ENCODE measurements at places on chromosomes 4 and X. TPM values are rescaled to one million over a fixed set of nuclear protein-coding genes. Genes with fewer than 3 reads are reported as not detected.
A peak's percentile ranks its signal among the peaks of the same experiment; 100 is the strongest.

TLR2 gene
- under 0.01 TPM for total RNA-seq

MAGEC3 gene
- not detected for total RNA-seq

GRCh38 chr4:181957088-181957487 lies 286.1 kb upstream of the TENM3 start:
- no peaks in the 10 kb centered on the region for H3K27me3 ChIP-seq
- no peak overlapping the region for H3K4me3 ChIP-seq
- no peaks in the 10 kb centered on the region for H3K36me3 ChIP-seq
- H3K4me1 ChIP-seq = peaks cover 9% of the 10 kb centered on the region

DNA sequence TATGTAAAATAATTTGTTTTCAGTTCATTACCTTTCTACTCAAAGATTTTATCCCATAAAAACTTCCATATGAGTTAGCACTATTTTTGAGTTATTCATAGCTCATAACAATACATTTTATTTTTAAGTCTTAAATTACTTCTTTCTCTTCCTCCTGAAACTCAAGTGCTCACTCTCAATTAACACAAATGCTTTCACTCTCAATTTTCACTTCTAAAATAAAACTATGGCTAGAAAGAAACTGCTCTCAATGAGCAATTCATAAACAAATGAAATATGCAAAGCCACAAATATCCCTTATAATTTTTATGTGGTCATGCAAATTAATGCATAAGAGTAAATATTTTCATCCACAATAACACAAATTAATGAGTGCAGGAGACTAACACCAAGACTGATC lies 38.8 kb downstream of the MAML3 start:
- DNase-seq = no peak
- no peak overlapping the region for H3K27ac ChIP-seq
- peaks cover 10% of the 10 kb centered on the region for H3K4me1 ChIP-seq

HPGDS gene
- not detected for total RNA-seq

DNA sequence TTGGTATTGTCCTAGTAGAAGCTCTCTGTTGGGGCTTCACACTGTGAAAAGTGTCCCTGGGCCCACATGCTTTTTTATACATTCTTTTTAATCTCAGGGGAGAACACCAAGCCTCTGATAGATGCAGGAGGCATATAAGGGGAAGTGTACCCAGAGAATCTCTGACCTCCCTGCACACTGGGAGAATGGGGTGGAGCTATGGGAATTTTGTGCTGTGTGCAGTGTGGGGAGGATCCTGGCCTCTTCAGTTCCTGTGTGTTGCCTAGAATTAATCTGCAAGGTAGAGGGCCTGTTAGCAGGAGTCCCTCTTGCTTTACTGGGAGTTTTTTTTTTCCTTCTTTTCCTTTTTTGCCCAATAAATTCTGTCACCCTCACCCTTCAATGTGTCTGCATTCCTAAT lies 49.2 kb upstream of the SPIN4 start:
- H3K4me3 ChIP-seq = no peak overlapping the region
- no peaks in the 10 kb centered on the region for H3K4me1 ChIP-seq
- H3K27me3 ChIP-seq = no peaks in the 10 kb centered on the region
- no peak for DNase-seq
- H3K27ac ChIP-seq = no peak overlapping the region
- no peaks in the 10 kb centered on the region for H3K36me3 ChIP-seq

GRCh38 chrX:9475984-9476383 lies 11.1 kb downstream of the TBL1X start:
- no peak for DNase-seq
- H3K36me3 ChIP-seq = no peaks in the 10 kb centered on the region
- H3K27ac ChIP-seq = no peak overlapping the region
- peaks cover 6% of the 10 kb centered on the region for H3K4me1 ChIP-seq
- no peaks in the 10 kb centered on the region for H3K27me3 ChIP-seq
- H3K4me3 ChIP-seq = no peak overlapping the region

DNA sequence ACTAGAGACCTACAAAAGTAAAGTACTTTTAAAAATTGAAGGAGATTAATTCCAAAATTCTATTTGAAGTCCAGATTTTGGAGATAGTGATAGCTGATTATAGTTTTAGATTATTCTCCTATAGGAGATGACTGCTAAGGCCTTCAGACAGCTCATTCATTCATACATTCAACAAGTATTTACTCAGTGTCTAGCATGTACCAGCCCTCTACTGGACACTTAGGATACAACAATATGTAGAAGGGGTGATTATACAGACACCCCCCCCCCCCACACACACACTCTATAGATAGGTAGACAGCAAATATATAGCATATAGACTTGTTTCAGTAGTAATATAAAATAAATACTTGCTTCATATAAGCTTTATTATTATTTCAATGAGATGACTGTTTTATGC lies 60.4 kb upstream of the TAF9B start:
- H3K36me3 ChIP-seq = no peaks in the 10 kb centered on the region
- DNase-seq = peak; percentile 8
- H3K27me3 ChIP-seq = no peaks in the 10 kb centered on the region
- no peak overlapping the region for H3K27ac ChIP-seq
- H3K4me3 ChIP-seq = no peak overlapping the region

DNA sequence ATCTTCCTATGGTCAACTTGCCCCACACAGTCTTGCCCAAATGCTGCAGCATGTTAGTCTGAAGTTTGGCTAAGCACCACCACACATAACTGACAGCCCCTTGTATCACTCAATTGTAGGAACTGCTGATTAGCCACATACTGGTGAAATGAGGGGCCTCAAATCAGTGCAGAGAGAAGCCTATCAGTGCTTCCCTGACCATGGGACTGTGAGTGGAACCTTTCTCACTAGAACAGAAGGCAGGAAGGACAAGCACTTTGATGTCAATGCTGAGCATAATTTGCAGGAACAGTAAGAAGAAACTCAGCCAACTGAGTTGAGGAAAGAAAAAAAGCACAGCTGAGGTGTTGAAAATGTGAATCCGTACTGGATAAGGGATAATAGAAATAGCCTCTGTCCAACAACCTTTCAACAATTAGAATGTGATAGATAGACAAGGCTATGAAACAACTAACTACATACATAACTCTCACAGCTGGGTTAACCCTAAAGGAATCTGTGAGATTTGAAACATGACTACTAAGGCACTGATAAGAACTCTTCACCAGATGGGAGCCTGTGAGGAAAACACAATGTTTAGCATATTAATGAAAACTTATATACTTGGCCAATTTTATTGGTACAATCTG lies 136.6 kb upstream of the SH3RF1 start:
- H3K36me3 ChIP-seq = no peaks in the 10 kb centered on the region
- no peak overlapping the region for H3K4me3 ChIP-seq
- H3K27ac ChIP-seq = no peak overlapping the region
- DNase-seq = peak; percentile 66
- H3K4me1 ChIP-seq = peaks cover 7% of the 10 kb centered on the region

- no peaks in the 10 kb centered on the region for H3K27me3 ChIP-seq
- no peak for DNase-seq
- H3K4me1 ChIP-seq = peaks cover 7% of the 10 kb centered on the region
- H3K4me3 ChIP-seq = no peak overlapping the region
These were observed 38.0 kb upstream of the IGFBP7 start for GRCh38 chr4:57148177-57148576.

MTNR1A gene
- total RNA-seq = not detected

CTAG1A gene
- not detected for total RNA-seq

RBM46 gene
- not detected for total RNA-seq

DNA sequence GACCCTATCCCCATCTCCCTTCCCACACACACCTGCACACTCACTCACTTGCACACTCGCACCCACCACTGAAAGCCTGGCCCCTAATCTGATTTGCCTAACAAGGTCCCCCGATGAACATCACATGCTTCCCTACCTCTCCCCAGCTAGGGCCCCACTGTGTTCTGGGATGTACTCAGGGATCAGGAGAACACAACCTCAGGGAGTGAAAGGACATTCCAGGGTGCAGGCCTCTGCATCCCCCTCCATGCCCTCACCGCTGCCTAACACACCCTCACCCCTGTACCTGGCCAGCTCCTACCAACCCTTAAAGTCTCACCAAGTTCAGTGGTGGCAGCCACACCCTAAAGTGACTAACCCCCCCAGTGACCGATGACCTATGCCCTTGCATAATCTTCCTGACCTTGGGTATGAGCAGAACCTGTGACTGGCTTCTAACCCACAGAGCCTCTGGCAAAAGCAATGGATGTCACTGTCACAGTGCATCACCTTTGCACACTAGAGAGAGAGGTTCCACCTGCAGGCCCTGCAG lies 2.4 kb upstream of the AFAP1 start:
- H3K27ac ChIP-seq = no peak overlapping the region
- no peak for DNase-seq
- no peak overlapping the region for H3K4me3 ChIP-seq

- H3K36me3 ChIP-seq = no peaks in the 10 kb centered on the region
- no peak overlapping the region for H3K27ac ChIP-seq
- DNase-seq = no peak
- no peaks in the 10 kb centered on the region for H3K27me3 ChIP-seq
- no peak overlapping the region for H3K4me3 ChIP-seq
These were observed 56.2 kb downstream of the CD99L2 start for GRCh38 chrX:150842198-150842685.

DNA sequence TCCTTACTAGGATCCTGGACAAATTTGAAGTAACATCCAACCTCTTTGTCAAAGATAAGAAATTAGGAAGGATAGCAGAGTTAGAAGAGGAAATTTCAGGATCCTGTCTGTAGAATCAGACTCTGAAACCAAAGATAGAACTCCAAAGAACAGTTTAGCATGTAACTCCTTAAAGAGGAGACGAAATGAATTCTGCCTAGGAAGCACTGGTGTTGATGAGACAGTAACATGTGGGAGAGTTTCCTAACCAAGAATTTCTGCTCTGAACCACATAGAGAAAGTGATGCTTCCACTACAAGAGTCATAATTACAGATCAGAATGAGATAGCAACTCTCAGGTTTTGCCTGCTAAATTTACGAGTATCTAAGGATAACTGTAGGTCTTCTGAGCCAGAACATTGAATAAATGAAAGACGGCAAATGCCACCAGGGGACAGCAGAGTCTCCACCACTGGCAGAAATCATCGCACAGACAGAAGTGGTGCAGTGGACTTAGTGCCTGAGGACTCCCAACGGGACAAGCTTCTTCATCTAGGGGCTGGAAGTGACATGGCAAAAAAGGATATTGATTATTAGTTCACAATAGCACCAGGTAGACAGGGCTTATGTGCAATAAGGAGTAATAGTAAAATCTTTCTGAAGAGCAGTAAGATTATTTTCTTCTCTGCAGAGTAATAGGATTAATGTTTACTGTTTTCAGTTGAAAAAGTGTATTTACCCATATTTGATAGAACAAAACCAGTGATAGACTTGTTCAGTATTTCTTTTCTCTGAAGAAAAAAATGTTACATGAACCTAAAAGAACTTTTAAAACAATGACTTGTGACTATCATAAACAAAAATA lies 6.7 kb upstream of the PPID start:
- peak; percentile 75 for DNase-seq
- H3K4me3 ChIP-seq = no peak overlapping the region
- H3K4me1 ChIP-seq = no peaks in the 10 kb centered on the region
- no peaks in the 10 kb centered on the region for H3K36me3 ChIP-seq
- H3K27me3 ChIP-seq = peaks cover 8% of the 10 kb centered on the region
- no peak overlapping the region for H3K27ac ChIP-seq

BGN gene
- 11.3 TPM for total RNA-seq

GRCh38 chr4:160423879-160424451 lies 1321.1 kb downstream of the RAPGEF2 start:
- H3K4me1 ChIP-seq = no peaks in the 10 kb centered on the region
- H3K4me3 ChIP-seq = no peak overlapping the region
- no peak for DNase-seq
- H3K27me3 ChIP-seq = no peaks in the 10 kb centered on the region
- no peak overlapping the region for H3K27ac ChIP-seq
- H3K36me3 ChIP-seq = no peaks in the 10 kb centered on the region

DNA sequence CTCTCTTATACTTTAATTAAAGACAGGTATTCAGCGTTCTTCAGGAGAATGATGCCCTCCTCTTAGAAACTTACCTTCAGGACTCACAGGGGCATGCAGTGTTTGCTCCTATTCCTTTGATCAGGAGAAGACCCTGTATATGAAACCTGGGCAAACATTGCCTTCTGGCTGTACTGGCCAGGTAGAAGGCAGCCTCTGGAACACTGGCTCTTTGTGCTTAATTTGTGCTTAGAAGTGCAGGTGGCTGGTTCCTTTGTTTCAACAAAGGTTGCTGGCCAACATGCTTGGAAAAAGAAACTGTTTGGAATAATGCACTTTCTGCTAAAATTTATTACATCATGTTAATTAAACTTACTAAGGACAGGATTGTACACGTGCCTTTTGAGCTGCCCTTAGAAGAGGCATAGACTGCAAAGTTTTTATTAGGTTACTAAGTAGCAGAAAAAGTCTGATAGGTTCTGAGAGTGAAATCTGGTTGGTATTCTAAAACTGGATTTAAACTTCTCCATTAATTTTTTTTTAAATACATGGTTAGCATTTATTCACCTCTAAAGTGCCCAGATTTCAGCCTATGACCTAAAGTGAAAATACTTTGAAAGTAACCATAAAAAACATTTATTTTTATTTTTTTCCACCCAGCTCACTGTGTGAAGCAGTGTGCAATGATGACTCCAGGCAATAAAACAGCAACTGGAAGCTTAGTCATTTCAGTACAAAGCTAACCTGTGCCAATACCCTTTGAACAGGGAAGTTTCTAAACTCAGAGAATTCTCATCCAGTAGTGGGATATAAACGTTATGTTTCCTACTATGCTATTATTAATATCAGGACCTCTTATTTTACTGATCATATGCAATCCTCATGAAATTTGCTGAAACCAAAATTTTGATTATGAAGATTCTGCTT lies 11.3 kb downstream of the RASSF6 start:
- H3K4me3 ChIP-seq = no peak overlapping the region
- peak; percentile 49 for DNase-seq
- no peaks in the 10 kb centered on the region for H3K36me3 ChIP-seq
- no peak overlapping the region for H3K27ac ChIP-seq
- peaks cover 3% of the 10 kb centered on the region for H3K27me3 ChIP-seq
- no peaks in the 10 kb centered on the region for H3K4me1 ChIP-seq

GRPR gene
- 16.4 TPM for total RNA-seq

- peaks cover 34% of the 10 kb centered on the region for H3K36me3 ChIP-seq
- DNase-seq = no peak
- peaks cover 15% of the 10 kb centered on the region for H3K4me1 ChIP-seq
These were observed 109.6 kb downstream of the PDE5A start for GRCh38 chr4:119518915-119519410.

GRCh38 chrX:154012336-154012991 lies 7.2 kb downstream of the IRAK1 start:
- peaks cover 21% of the 10 kb centered on the region for H3K36me3 ChIP-seq
- H3K4me1 ChIP-seq = no peaks in the 10 kb centered on the region
- no peak for DNase-seq
- no peak overlapping the region for H3K4me3 ChIP-seq

- no peaks in the 10 kb centered on the region for H3K27me3 ChIP-seq
- no peak overlapping the region for H3K4me3 ChIP-seq
- no peaks in the 10 kb centered on the region for H3K4me1 ChIP-seq
- no peak overlapping the region for H3K27ac ChIP-seq
- no peaks in the 10 kb centered on the region for H3K36me3 ChIP-seq
These were observed 412.3 kb upstream of the CXorf51A start for GRCh38 chrX:147226801-147227200.

GRCh38 chr4:66123831-66124413 lies 453.6 kb upstream of the EPHA5 start:
- no peak overlapping the region for H3K27ac ChIP-seq
- H3K4me1 ChIP-seq = no peaks in the 10 kb centered on the region
- no peaks in the 10 kb centered on the region for H3K27me3 ChIP-seq
- no peak overlapping the region for H3K4me3 ChIP-seq
- no peaks in the 10 kb centered on the region for H3K36me3 ChIP-seq

- no peaks in the 10 kb centered on the region for H3K4me1 ChIP-seq
- DNase-seq = no peak
- no peak overlapping the region for H3K27ac ChIP-seq
These were observed 157.6 kb upstream of the C1QTNF7 start for GRCh38 chr4:15270201-15270600.

PPP2R3B gene
- total RNA-seq = 11.1 TPM

FRAS1 gene
- total RNA-seq = under 0.01 TPM

GRCh38 chrX:114272096-114272686 lies 311.7 kb upstream of the HTR2C start:
- no peak for DNase-seq
- H3K27me3 ChIP-seq = no peaks in the 10 kb centered on the region
- no peak overlapping the region for H3K27ac ChIP-seq

Data from IMR-90 (cell line).